ENCODE measurements at places on chromosomes 2 and 18.

GRCh38 chr2:10307561-10308156 lies 5.0 kb downstream of the HPCAL1 start:
- no peak for DNase-seq

- no peak for DNase-seq
Observed at GRCh38 chr18:23487738-23488570, 15.4 kb upstream of the RMC1 start.

- no peak for DNase-seq
Observed at GRCh38 chr2:35503738-35504199, 851.8 kb upstream of the CRIM1 start.

DNA sequence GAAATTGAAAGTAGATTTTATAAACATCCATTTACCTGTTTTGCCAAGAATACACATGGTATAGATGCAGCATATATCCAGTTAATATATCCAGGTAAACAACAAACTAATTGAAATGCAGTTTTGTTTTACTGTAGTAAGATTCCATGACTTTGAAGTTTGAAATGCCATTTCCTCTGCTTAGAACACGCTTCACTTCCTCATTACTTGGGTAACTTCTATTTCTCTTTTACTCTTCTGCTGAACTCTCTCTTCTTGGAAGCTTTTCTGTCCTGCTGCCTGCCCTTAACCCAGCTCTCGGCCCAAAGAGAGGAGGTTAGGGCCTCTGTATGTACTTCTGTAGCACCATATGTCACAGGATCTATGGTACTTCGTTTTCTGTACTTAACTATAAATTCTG lies 14.1 kb upstream of the IL1RL2 start:
- DNase-seq = no peak

- no peak for DNase-seq
Observed at GRCh38 chr2:189506514-189506976, 65.3 kb downstream of the WDR75 start.

DNA sequence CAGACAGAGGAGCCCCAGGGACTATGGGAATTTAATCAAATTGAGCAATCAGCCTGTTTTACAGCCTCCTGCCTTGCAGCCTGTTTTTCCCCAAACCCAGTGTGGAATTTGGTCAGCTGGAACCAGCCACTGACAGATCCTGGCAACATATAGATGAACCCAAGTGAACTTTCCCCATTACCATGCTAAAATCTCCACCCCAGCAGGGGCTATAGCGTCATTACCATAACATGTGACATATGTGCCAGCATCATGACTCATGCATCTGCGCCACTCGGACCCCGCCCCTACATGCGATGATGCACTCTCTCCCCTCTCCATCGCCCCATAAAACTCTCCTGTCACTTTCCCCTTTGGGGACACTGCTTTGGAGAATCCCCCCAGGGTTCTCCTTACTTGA lies 17.3 kb upstream of the FEZ2 start:
- DNase-seq = peak; percentile 27

- DNase-seq = no peak
Observed at GRCh38 chr2:239555571-239555905, 154.7 kb upstream of the HDAC4 start.
